ENCODE measurements at places on chromosomes 7 and 10.

DNA sequence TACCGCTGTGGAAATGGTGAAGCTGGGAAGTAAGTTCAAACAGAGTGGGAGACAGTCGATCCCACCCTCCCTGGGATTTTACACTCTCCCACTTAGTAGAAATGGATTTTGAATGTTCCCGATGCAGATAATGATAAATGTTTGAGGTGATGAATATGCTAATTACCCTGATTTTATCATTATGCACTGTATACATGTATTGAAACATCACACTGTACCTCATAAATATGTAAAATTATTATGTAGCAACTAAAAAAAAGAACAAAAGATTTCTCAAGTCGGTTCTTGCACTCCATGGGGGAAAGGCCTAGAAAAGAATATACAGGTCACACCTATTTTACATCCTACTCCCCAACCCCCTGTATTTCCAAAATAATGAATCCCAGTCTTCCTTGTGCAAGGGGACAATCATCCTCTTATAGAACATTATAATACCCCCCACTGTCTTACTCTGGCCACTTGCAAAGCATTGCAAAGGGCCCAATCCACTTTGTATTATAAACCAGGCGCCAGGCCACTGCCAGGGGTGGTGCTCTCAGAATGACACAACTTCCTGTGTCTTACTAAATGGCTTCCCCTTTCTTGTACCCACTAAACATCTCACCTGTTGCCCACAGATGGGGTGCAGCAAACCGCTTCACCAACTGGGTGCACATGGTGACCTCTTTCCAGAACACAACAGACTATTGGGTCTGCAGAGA is 20.6 kb upstream of the OR2AE1 start:
- DNase-seq, result no peak

DNA sequence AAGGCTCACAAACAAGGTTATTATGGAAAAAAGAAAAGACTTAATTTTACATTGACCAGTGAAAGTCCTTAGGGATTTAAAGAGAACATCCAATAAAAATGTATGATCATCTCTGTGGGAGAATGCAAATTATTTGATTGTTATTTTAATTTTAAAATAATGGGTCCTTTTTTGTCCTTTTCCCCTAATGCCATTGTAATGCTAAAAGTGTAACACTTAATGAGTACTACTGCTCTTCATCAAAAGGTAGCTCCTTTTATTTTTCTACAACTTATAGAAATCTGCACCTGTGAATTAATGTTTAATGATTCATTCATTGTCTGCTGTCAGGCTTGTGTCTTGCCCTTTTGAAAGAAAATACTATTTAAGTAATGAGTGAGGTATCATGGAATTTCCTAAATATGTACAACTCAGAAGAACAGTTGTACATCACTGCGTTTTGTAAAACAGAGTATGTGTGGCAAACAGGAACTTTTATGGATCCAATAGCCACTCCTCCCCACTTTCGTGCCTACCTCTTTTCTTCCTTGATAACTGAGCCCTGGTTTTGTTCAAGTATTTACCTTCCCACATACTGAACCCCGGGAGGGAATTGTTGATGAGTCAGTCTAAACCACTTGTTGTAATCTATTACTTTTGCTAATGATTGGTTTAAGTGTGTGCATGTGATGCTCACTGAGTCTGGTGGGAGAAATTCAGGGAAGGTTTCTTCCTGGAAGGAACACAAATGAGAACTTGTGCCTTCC is 19.9 kb upstream of the TRUB1 start:
- peak; percentile 38 for DNase-seq

DNA sequence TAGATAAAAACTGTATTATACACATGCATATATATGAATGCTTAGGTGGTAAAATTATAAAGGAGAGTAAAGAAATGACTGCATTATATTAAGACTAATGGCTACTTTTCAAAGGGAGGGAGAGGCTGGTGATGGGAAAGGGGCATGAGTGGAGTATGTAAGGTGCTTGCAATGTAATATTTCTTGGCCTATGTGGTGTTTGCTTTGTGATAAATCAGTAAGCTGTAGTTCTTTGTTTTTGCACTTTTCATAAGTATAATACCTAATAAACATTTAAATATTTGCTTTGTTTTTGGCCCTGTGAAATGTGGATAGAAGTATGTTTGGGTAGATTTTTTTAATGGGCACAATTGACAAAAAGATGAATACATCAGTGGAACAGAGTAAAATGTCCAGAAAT is 25.9 kb downstream of the AGBL3 start:
- no peak for DNase-seq

DNA sequence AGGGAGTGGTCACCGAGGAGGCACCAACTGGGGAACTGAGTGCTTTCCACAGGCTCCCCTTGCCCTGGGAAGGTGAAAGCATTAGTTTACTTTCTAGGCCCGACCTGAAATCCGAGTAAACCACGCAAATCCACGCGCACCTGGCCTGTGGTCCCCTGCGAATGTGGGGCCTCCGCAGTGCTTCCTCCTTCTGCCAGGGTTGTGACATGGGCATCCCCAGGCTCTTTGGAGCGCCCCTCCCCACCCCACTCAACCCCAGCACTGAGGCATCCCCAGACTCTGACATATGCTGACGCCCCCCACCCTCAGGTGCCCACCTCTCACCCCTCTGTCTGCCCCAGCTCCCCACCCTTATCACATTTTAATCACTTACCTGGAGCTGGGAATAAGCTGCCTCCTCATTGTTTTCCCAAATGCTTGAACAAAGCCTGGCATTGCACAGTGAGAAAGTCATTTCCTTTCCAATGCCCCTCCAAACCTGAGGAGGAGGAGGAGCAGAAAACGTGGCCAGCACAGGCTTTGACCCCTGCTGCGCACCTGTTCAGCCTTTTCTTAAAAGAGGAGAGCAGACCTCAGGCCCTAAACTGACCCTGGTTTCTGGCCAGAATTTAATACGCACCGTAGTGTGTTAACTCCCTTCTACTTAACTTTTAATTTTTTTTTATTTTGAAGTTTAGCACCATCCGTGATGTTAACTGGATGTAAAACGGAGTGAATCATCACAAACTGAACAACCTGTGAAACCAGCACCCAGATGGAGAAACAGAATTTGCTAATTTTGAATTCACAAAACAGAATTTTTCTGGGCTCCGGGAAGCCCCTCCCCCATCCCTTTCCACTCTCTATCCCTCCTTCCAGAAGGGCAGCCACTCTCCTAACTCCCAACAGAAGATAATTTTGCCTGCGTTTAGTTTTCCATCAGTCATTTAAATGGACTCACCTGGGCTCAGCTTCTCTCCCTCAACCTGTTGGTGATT is 129.4 kb downstream of the WDR11 start:
- DNase-seq, result no peak

GRCh38 chr7:46385662-46386309 is 464.7 kb upstream of the IGFBP3 start:
- DNase-seq, result peak; percentile 34

- no peak for DNase-seq
These were observed 170.4 kb downstream of the ZNF438 start for GRCh38 chr10:30861221-30861620.

DNA sequence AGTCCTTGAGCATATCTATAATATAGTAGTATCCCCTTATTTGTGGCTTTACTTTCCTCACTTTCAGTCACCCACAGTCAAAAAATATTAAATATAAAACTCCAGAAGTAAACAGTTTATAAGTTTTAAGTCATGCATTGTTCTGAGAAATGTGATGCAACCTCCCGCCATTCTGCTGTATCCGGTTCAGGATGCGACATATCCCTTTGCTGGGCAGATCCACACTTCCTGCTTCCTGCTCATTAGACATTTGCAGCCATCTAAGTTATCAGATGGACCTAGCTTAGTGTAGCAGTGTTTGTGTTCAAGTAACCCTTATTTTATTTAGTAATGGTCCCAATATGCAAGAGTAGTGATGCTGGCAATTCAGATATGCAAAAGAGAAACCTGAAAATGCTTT is 38.9 kb upstream of the BMS1 start:
- DNase-seq, result no peak

GRCh38 chr10:112811741-112812551 is 138.1 kb upstream of the TCF7L2 start:
- DNase-seq, result peak; percentile 75

GRCh38 chr10:66786709-66787108 is 139.1 kb upstream of the LRRTM3 start:
- peak; percentile 39 for DNase-seq

GRCh38 chr10:17213646-17214349 is 12.3 kb upstream of the TRDMT1 start:
- no peak for DNase-seq

- DNase-seq, result no peak
These were observed 310.9 kb upstream of the NEBL start for GRCh38 chr10:21207852-21208646.

- DNase-seq, result no peak
These were observed 3.1 kb downstream of the CCDC126 start for GRCh38 chr7:23600236-23600635.

- peak; percentile 73 for DNase-seq
These were observed 136.6 kb downstream of the PTPN20 start for GRCh38 chr10:47047577-47048525.

GRCh38 chr7:108824840-108825580 is 255.3 kb downstream of the DNAJB9 start:
- no peak for DNase-seq

DNA sequence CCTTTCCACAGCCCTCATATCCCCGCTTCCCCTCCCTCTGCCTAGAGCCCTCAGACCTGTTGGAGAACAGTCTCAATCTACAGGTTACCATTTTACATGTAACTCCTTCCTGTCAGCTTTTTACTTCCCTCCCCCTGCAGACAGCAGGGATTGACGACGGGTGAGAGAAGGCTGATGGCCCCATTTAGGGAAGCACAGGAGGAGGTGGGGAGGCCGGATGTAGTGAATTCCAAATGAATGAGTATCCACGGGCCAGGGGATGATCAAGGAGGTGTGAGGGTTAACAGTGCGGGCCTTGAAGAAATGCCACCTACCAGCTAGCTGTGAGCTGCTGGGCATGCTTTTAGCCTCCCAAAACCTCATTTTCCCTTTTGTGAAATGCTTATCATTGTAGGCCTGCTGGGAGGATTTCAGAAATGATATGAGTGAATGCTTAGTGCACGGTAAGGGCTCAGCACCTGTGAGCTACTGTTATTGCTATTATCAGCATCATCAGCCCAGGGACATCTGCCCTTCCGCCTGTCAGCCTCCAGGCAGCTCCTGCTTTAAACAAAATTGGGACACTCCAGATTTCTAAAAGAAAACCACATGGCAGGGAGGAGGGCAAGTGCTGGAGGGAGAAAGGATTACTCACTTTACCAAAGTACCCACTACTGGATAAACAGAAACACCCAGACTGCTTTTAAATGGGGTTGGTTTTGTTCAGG is 6.5 kb upstream of the NANOS1 start:
- no peak for DNase-seq

GRCh38 chr7:110591341-110591740 is 499.6 kb upstream of the LRRN3 start:
- no peak for DNase-seq

DNA sequence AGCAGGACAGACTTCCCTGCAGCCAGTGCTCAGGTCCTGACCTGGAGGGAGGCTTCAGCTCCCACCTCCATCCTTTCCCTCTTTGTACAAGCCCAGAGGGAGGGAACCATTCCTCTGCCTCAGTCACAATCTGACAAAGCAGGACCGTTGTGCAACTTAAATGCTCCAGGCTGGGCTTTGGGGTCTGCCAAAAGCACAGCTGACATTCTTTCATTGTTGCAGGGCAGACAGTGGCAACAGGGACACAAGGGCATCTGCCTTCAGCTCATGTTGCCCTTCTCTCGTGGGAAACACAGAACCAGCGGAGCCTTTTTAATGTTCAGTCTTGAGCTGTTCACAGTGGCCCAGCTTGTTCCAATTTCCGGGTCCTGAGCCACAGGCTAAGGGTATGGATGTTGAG is 155.7 kb upstream of the TNS3 start:
- DNase-seq, result no peak

DNA sequence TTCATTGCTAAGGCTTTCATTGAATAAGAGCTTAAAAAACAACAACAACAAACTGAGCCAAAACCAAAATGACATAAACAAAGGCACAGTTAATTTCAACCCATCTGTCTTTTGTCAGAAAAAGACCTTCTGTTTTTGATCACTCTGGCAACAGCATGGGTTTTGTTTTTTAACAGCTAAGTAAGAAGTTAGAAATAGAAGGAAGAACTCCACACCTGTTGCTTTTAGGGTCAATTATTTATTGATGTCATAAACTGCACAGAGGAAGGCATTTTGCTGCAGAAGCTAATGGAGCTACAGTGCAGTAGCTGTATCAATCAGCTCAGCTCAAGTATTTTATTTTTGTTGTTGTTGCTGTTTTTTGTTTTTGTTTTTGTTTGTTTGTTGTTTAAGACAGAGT is 16.3 kb upstream of the GJD4 start:
- no peak for DNase-seq

DNA sequence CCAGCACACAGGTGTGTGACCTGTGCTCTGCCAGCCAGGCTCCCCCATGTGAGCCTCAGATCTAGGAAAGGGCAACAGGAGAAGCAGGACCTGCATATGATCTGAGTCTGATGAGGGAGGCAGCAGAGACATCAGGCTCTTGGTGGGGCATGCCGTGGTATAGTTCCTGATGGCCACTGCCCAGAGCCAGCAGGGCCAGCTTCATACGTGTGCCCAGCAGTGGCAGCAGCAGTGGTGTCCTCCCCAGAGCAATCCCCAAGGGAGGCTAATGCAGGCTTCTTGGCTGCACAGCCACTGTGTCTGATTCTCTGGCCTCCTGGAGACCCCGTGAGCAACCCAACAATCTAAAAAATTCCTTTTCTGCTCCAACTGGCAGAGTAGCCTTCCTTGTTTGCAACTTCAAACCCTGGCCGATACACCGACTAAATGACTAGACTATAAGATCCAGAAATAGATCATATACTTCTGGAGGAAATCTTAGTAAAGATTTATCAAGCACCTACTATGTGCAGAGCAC is 230.6 kb upstream of the ZMIZ1 start:
- DNase-seq, result no peak

DNA sequence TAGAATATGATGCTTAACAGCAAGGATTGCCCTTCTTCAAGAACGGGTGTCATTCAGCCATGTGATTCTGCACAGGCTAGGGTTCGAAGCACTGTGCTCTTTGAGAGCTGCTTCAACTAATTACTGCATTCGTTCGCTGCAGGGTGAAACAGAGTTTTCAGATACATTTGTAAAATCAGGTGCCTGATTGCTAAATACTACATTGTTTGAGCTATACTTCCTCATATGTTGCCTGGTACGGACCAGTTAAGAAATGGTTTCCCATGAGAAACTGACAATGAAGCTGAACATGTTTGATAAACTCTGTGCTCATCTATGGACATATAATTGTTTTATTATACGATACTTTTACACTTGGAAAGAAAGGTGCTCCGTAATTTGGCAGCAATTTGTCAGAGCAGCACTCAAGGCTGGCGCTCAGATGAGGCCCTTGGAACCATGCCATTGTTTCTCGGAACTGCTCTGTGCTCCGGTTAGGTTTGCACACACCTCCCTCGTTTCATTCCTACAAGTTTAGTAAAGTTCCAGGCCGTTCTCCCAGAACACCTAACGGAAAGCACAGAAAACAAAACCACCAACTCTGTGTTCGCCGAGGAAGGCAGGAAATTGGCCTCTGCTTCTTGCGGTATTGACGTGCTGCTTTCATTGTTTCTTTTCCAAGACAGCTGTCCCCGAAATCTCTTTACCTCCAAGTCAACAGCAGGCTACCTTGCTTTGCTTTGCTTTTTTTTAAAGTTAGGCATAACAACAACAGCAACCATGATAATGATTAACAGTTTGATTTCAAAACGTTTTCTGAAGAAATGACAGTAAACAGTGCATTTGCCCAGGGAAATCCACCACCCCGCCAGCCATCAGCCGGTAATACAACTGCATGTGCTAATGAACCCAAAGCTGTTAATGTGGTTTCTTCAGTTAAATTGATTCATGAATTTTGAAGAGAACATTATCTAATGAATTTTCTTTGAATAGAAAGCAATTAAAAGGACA is 206.9 kb downstream of the EBF3 start:
- no peak for DNase-seq

GRCh38 chr7:112188257-112188656 is 17.9 kb downstream of the DOCK4 start:
- no peak for DNase-seq
